ENCODE measurements at places on chromosomes 3 and 15.

DNA sequence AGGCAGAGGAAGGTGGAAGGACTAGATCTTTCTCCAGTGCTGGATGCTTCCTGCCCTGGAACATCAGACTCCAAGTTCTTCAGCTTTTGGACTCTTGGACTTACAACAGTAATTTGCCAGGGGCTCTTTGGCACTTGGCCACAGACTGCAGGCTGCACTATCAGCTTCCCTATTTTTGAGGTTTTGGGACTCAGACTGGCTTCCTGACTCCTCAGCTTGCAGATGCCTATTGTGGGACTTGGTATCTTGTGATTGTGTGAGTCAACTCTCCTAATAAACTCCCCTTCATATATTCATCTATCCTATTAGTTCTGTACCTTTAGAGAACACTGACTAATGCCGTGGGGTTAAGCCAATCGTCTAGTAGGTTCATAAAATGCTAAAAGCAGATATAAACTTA lies 8.8 kb upstream of the B3GNT5 start:
- DNase-seq, result no peak

DNA sequence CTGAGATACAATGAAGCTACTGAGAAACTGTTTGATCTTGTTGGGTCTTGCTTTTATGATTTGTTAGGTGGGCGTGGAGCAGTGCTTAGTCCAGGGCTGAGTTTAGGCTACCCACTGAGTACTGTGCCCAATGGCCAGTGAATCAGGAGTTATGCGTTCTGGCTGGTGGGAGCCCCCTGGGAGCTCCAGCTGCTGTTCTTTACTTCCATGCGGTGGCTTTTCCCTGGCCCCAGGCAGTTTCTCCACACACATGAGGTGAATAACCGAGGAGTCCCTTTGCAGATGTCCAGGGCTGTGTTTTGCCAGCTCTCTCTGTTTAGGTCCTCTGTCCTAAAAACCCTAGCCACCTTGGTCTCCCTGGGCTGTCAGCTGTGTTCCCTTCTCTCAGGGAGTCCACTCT lies 106.5 kb downstream of the KLF13 start:
- no peak for DNase-seq

GRCh38 chr3:197711973-197712707 lies 24.6 kb downstream of the RUBCN start:
- DNase-seq, result peak; percentile 74

- no peak for DNase-seq
These were observed 46.1 kb downstream of the AMOTL2 start for GRCh38 chr3:134328147-134328591.

DNA sequence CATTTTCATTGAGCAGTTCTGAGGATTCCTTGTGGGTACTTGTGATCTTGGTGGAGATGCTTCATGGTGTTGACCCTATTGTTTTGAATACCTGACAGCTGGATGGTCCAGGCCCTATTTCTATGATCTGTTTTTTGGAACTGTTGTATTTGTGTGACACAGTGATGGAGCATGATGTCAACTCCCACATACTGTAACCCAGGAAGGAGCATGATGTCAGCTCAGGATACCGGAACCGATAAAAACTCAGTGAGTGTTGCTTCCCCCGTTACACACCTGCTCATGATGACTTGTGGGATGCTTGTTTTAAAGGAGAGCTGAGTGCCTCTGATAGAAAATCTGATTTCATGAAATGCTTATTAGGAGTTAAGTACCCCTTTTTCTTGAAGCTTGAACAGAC lies 45.1 kb downstream of the ZBTB38 start:
- no peak for DNase-seq

DNA sequence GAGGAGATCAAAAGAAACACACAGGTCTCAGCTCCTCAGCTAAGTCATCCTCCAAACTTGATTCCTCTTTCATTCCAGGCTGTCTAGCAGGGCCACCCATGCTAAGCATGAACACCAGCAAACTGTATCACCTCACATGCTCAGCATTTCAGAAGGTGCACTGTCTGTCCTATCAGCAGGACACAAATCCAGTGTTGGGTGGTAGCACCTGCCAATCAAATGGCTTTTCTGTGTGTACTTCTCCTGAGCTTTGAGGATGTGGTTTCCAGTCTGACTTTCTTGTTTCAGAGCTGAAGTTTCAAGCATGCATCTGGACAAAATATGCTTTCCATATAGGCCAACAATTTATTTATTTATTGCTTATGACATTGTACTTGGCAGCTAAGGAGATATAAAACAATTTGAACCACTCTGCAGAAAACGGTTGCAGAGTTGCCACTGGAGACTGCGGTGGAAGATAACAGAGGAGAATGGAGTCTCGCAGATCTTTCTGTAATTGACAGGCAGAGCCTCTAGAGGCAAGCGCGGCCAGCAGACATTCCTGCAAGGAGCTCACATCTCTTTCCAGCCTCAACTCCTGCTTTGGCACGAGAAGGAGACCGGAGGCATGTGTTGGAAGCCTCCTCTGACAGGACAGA lies 167.1 kb upstream of the WNT5A start:
- no peak for DNase-seq

- no peak for DNase-seq
These were observed 40.9 kb downstream of the IRAK2 start for GRCh38 chr3:10205451-10206165.

DNA sequence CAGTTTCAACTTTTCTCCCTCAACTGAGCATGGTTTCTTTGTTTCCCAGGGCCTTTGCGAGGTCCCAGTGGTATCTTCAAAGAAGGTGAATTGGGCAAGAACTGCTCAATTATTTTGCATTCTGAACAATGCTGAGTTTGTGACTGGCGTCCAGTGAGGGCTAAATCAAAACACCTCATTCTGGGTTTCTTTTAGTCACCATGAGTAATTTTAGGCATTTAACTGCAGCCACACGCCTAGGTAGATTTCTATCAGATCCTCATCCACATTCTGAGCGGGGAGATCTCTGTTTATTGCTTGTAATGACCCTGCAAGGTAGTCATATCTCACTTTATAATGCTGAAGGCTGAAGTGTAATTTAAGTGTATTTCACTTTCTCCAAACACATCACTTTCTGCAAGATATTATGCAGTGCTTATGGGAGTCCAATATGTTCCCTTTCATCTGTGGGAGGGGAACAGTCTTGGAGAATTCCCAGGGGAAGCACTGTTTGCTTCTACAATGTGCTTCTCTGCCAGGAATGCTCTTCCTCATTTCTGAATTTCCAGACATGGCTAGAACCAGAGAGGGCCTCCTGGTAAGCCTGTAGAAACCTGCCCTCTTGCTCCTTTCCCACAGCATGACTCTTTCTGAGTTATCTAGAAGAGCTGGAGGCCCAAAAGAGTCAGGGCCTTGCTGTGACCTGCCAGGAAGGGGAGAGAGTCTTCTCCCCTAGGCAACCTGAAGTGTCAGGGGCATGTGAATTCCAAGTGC lies 91.7 kb downstream of the FRMD4B start:
- no peak for DNase-seq

- DNase-seq, result no peak
These were observed 93.6 kb upstream of the CFAP20DC start for GRCh38 chr3:59143447-59143846.

- DNase-seq, result no peak
These were observed 107.5 kb upstream of the NSMCE3 start for GRCh38 chr15:29377161-29377560.

- no peak for DNase-seq
These were observed 40.1 kb downstream of the TMEM44 start for GRCh38 chr3:194592798-194593752.

DNA sequence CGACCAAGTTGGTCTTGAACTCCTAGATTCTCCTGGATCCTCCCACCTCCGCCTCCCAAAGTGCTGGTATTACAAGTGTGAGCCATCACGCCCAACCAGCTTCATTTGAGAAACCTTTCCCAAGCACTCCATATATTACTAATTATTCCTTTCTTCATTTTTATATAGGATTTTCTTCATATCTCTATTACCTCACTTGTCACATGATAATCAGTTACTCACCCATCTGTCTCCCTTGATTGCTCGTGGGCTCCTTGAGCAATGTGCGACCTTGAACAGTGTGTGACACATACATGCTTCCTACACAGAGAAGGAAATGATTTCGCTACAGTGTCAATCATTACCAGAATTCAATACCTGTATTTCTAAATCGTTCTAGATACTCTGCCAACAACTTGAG lies 110.7 kb upstream of the C2CD4B start:
- DNase-seq, result no peak

GRCh38 chr3:55818485-55818884 lies 331.4 kb upstream of the WNT5A start:
- DNase-seq, result no peak

GRCh38 chr3:159488602-159489001 lies 500.0 kb upstream of the IL12A start:
- no peak for DNase-seq

DNA sequence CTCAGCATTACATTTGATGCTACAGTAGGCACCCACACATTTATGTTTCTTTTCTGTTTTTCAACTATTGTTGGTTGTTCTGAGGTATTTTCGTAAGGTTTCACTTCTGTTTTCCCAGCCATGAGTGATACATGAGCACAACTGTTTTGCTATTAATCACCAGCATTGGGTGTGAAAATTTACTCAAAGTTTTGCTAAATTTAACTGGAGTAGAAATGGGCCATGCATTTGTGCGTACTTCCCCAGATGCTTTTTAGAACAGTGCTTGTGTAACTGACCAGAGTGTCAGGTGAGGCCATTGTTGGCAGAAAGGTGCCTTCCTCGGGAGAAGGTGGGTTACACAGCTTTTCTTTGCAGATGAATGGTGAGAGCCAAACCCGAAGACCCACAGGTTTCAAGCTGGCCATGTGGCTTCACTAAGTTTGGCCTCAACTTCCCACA lies 70.4 kb downstream of the ST6GAL1 start:
- DNase-seq, result no peak

DNA sequence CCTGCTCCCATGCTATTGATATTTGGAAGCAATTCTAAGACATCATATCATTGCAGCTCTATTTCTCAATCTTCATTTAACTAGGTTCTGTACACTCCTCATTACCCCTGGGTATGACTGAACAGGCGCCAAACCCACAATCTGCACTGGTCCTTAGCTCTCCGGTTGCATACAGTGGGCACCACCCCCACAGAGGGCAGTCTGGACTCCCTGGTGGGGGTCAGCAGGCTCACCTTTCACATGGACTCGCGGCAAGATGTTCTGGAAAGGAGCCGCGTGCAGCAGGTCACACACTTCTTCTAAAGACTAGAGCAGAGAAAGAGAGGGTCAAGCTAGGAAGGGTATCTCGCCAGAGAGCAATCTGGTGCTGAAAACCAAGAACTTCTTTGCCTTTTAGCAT lies 36.5 kb downstream of the NIPA2 start:
- no peak for DNase-seq

- no peak for DNase-seq
These were observed 215.3 kb downstream of the FAM43A start for GRCh38 chr3:194900854-194901522.

DNA sequence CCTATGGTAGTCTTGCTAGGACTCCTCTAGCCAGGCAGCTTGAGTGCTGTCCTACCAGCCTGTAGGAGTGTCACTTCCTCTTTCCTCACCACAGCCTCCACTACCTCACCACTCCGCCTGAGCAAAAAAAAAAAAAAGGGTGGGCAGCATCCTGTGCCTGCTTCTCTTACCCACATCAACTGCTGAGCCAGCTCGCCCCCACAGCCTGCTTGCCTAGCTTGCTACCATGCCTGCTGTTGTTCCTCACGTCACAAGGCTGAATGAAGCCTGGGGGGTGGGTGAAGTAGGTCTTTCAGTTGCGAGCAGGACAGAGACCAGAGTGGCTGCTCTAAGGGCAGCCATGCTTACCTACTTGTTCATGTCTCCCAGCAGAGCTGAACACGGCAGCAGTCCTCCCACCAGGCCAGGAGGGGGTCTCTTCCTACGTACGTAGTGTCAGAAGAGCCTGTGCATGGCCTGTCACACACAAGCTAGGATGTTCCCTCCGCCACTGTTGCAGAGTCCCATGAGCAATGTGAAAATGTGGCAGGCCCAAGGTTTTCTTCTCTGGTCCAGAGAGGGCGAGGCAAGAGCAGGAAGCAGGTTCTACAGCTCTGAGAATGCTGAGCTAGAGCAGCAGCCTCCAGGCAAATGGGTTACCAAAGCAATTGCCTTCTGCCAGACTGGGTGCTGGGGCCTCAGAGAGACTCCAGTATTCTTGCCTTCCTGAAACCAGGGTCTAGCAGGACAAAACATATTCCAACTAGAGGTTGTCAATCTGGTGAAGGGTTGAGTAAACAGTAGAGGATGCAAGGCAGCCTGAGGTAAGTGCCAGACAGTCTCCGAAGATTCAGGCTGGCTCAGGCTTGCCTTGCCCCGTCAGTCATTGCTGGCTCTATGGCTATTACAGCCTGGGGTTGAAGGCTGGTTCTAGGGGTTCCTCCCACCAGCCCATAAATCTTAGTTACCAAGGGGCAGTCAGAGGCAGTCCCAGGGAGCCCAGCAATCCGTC lies 8.1 kb downstream of the PPM1M start:
- DNase-seq, result peak; percentile 63

- no peak for DNase-seq
These were observed 366.2 kb upstream of the DPH6 start for GRCh38 chr15:35912196-35912595.

GRCh38 chr15:74653426-74654102 lies 37.9 kb downstream of the CLK3 start:
- DNase-seq, result no peak

- DNase-seq, result no peak
These were observed 55.2 kb downstream of the PCSK6 start for GRCh38 chr15:101434032-101434920.

- no peak for DNase-seq
These were observed 159.5 kb downstream of the SPATA16 start for GRCh38 chr3:172981407-172981983.

Measured in activated naive CD8-positive, alpha-beta T cell treated with anti-CD3 and anti-CD28 coated beads, Interleukin-2, amount 50 U/mL, for 16 hours (primary cell).